ENCODE measurements at places on chromosomes 3 and 15.

- no peak for DNase-seq
Observed at GRCh38 chr3:62010989-62011388, 362.4 kb downstream of the FEZF2 start.

DNA sequence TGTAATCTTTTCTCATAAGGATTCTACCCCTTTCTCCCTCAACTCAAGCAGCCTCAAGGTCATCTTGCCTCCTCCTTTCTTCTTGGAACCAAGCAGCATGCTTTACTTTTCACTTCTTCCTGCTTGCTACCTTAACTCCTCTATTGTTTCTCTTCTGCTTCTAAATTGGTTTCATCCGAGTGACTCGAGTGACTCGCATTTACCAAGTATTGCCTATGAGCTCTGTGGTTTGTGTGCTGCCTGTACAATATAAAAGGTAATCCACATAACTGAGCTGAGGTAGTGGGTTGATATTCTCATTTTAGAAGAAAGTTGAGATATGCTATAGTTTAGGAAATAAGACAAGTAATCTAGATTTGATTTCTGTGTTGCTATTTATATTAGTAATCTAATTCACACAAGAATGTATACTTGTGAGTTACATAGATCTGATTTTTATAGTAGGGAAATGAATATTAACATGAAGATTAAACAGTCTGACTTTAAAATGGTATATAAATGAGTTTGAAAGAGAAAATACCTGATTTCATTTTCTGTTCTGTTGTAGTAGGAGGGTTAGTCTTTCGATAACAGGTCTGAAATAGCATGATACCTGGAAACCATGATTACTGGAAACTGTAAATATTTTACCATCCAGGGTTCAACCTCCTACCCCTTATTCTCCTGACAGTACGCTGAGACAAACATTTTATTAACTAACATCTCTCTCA is 5.5 kb downstream of the HHLA2 start:
- no peak for DNase-seq

- no peak for DNase-seq
Observed at GRCh38 chr3:121943431-121943830, 49.2 kb downstream of the SLC15A2 start.

GRCh38 chr15:62068071-62068809 is 1.5 kb downstream of the C2CD4A start:
- DNase-seq, result no peak

DNA sequence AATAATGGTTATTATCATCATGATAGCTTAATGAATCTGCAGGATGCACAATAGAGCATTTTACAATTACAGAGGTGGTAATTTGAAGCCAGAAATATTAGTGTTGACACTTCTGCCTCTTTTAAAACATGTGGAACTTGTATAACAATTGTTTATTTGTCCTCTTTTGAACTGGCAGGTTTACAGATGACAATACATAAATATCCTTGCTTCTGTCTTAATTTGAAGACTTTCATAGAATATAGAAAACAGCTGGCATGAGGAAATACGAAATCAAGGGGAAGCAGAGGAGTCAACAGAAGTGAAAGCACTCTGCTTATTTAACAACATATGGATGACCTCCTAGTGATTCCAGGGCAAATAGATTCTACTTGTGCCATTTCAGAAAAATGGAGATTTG is 270.5 kb upstream of the SGO1 start:
- DNase-seq, result no peak

GRCh38 chr3:41329881-41330280 is 130.6 kb downstream of the CTNNB1 start:
- no peak for DNase-seq

- no peak for DNase-seq
Observed at GRCh38 chr3:58353722-58354553, 21.2 kb downstream of the PXK start.

DNA sequence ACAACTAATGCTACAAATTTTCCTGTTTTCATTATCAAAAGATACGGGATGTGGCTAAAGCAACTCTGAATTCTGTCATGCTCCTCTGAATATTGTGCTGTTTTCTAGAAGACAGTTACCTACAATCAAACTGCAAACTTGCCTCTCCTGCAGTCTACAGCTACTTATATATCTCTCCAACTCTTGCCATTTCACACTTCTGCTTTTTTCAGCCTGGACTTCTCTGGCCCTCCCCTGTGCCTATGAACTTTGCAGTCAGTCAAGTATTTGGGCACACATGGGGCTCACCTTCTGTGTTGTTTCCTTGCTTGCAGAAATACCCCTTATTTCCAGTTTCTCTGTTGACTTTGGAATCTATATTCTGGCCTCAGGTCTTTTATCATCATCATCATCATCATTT is 575.6 kb downstream of the GRM7 start:
- DNase-seq, result no peak

- no peak for DNase-seq
Observed at GRCh38 chr3:114899186-114899931, 247.7 kb downstream of the ZBTB20 start.
